ENCODE measurements at places on chromosomes 1 and 21.

DNA sequence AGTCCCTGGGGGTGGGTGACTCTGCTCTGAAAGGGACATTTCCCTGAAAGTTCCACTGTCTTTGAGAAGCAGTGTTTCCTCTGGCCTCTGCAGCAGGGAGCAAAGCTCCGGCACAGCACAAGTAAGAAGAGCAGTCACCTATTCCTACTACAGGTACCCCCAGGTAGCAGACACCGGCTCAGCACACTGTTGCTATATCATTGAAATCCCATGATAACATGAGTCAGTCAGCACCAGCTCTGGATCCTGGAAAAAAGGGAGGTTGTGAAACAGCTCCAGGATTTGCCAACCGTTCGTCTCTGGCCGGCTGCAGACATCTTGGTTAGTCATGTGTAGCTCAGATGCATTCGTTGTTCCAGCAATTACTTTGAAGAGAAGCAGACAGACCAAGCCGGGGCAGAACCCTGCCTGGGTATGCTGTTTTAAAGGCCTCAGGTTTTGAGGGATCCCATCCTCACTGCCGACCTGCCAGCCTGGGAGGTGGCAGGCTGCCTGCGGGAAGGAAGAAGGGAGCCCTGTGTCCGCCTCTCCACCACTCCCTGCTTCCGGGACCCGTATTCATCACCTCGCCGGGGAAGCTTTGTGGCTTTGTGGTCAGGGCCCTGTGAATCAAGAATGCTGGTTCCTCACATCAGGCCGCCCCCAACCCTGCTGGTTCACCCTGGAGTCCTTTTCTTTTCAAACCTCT is 139.2 kb downstream of the CLIC6 start:
- DNase-seq = no peak

DNA sequence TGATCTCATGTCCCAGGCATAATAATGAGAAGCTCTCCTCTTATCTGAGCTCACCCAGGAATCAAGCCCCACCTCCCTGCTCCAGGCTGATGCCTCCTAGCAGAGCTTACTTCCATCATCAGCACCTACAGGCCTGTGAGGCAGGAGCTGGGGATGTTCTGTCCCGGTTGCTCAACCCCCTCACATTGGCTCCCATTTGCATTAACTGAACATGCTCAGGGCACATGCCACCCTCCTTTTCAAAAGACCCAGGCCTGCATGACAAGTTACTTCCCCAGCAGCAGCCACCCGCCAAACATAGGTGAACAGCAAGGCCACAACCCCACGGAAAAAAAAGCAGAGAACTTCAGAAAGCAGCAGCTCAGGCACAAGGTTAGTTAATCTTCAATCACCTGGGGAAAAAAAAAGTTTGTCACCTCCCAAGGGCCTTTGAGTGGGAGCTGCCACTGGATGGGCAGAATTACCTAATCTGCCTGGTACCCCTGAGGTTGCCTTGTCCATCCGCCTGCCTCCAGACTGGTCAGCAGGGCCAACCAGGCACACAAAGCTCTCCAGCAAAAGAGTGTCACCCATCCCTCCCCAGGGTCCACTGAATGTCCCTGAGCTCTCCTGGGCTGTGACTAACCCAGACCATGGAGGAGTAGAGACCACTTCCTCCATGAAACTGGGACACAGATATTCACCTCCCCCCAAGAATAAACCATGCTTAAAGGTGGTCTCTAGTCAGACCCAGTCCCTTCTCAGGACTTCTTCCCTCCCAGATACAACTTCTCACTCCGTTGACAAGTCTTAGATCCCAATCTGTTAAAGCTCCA is 4.4 kb downstream of the KCNN3 start:
- DNase-seq = no peak

DNA sequence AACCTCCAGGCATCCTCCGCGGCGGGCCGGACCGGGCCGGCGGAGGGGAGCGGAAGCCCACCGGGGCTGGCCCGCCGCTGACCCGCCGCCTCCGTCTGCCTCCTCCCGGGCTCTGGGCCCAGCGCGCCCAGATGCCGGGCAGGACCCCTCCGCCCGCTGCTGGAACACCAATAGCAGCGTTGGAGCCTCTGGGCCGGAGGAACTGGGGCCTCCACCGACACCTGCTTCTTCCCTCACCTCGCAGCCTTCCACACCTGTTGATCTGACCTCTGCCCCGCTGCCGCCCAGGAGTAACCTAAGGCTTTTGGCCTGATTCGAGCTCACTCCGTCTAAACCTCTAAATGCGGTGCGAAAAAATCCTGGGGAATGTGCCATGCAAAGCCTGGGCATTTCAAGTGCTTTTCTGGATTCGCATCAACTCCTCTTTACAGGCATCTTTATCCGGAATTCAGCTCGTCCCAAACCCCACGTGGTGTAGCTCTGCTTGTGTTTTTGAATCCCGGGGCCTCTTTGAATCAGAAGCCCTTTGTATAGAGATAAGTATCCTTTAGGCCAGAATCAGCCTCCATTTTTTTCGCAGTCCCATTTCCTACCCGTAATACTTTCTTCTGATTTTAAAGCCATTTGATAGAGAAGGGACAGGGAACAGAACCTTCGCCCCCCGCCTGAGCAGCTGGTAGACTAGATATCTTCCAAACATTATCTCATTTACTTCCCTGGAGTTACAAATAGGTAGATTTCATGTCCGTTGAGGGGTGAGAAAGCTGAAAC is 680 bp upstream of the CNN3 start:
- DNase-seq = no peak

- DNase-seq = no peak
Observed at GRCh38 chr21:35072960-35073359, 23.9 kb upstream of the RUNX1 start.

DNA sequence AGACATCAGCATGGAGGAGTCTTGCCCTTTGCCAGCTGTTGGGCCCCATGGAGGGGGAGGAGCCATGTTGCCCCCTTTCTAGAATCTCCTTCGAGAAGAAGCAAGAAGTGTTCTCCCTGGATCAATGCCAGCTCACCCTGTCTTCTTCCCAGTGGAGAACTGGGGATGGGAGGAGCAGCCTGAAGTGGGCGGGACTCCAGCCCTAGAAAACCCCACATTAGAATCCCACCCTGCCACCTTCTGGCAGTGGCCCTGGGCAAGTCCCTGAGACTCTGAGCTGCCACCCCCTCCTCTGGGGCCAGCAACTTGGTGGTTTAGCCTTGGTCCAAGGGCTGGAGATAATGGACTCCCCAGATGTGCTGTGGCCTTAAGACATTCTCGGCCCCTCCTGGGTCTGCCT is 51.7 kb downstream of the PAX7 start:
- no peak for DNase-seq

DNA sequence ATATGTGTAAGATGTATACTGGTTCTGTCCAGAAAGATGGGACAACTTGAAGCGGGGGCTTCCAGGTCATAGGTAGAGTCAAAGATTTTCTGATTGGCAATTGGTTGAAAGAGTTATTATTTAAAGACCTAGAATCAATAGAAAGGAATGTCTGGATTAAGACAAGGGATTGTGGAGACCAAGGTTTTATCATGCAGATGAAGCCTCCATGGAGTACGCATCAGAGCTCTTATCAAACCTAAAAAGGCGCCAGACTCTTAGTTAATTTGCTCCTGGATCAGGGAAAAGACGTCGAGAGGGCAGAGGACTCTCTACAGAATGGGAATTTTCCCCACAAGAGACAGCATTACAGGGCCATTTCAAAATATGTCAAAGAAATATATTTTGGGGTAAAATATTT is 23.7 kb upstream of the ETV3 start:
- DNase-seq = no peak

- no peak for DNase-seq
Observed at GRCh38 chr1:209219791-209220524, 363.6 kb upstream of the CAMK1G start.

GRCh38 chr1:222283147-222283768 is 264.6 kb downstream of the HHIPL2 start:
- DNase-seq = no peak

DNA sequence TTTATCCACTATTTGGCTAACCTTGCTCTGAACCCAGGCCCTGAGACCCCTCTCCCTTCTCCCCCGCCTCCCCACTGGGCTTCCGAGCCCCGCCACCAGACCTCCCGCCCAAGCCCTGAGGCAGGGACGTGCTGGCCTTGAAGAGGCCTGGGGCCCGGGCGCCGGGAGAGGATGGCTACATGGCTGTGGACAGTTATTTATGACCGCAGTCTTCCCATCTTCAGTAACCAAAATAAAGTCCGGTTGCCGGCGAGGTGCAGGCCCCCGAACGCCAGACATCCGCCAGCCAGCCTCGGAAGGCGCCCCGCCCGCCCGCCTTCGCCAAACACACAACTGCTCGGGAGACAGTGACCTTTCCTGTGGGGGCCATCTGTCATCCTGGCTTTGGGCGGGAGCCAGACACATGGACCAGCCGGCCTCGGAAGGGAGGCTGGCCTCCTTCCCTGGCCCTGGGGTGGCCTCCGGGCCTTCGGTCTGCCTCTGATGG is 69.0 kb downstream of the DHRS3 start:
- no peak for DNase-seq

DNA sequence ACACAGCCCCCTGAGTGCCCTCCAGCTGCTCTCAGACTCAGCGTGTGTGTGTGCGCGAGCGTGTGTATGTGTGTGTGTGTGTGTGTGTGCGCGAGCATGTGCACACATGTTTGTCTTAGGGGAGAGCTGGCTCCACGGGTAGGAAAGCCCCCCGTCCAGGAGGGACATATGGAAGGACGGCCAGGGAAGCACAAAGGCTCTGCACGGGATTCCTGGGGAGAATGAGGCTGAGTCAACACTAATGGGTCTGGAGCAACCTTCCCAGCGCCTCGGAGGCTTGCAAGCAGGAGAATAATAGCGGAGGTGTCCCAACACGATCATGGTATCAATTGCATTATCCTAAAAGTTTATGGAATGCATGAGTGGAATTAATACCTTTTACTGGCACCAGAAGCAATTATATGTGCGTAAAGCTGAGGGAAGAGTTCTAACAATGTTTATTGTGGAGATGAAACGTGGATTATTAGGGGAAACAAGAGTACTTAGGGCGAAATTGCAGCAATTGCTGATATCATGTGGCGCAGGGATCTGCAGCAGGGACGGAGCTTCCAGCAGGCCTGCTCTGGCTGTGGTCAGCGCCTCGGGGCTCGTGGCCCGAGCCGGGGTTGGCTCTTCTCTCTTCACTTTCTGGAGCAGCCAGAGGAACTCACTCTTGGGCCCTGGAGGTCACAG is 40.3 kb upstream of the CCDC27 start:
- DNase-seq = no peak

GRCh38 chr1:2989976-2990375 is 31.3 kb upstream of the ACTRT2 start:
- DNase-seq = no peak

- no peak for DNase-seq
Observed at GRCh38 chr1:206493279-206493678, 14.1 kb upstream of the RASSF5 start.

DNA sequence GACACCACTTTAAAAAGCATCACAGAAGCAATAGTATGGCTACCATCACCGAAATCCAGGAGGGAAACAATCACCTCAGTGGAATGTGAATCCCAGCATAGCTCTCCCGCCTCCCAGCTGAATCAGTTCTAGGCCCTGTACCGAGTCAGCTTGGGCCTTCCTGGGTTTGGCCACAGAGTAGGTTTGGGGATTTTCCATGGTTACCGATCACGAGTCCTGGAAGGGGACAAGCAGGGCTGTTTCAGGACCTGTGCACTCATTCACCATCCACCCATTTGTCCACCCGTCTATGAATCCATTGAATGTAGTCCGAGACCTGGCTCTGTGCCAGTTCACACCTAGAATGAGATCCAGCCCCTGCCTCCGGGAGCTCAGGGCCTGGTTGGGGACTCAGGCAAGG is 94.2 kb downstream of the ARHGEF10L start:
- DNase-seq = no peak

DNA sequence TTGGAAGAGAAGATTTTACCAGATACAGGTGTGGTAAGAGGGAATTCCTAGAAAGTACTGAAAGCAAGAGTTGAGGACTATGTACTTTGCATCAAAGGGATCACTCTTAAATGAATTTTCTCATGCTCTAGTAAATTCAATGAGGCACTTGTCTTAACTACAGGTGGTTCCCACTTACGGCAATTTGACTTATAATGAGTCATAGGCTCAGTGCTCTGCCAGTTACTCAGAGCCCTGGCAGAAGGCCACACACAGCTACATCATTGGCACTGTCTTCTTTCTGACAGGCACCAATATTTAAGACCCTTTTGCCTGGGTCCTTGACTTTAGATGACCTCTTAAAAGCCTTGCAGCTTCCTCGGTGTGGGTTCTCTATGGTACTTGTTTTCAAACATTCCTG is 15.9 kb upstream of the ADAMTS5 start:
- no peak for DNase-seq

- peak; percentile 10 for DNase-seq
Observed at GRCh38 chr1:241611063-241611462, 29.1 kb downstream of the CHML start.

DNA sequence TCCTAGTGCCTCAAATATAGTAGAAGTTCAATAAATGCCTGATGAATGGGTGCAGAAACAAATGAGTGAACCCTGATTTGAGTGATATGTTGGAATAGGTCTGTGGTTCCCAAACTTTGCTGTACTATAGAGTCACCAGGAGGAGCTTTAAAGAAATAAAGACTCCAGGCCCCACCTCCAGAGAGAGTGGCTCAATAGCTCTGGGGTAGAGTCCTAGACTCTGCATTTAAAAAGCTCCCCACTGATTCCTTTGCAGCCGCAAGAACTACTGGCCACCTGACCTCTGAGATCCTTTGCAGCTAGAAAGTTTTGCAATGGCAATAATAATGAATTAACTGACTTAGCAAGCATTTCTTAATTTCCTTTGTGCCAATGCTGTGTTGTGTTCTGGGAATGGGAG is 20.9 kb downstream of the TCHHL1 start:
- DNase-seq = no peak

DNA sequence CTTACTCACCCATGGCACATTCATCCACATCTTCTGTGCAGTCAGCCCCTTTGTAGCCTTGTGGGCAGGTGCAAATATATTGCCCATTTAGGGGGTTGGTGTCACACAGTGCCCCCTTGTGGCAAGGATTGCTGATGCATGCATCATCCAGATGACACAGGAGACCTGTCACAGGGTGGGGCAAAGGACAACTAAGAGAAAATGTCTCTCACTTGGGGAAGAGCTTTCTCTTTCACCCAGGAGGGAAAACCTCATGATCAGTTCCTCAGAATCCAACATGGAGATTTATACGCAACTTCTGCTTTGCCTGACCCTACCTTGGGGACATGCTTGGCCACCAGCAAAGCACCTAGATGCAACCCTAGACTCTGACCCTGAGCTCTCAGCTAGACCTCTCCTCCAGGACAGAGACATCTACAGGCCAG is 71.8 kb upstream of the ADAM30 start:
- DNase-seq = no peak

DNA sequence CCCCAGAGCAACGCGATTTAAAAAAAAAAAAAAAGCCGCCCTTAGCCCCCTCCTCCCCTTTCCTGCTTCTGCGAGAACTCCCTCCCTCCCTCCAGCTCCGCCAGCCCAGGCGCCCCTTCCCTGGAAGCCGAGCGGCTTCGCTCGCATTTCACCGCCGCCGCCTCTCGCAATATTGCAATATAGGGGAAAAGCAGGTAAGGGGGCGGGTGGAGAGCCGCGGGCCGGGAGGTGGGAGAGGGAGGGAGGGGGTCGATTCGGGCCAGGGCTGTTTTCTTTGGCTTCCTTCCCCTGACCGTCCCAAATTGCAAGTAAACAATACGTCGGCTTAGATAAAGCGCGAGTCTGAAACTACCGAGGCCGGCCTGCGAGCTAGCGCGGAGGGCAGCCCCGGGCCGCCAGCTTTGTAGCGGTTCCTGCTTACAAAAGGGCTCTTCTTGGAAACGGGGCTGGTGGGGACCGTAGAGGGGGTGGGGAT is 408 bp downstream of the LMO4 start:
- no peak for DNase-seq

Data from GM12891 (cell line).